ENCODE measurements at places on chromosomes 12 and 14.

- DNase-seq = no peak
These were observed 18.4 kb upstream of the MEG3 start for GRCh38 chr14:100807496-100807895.

- no peak for DNase-seq
These were observed 375.1 kb downstream of the BMP4 start for GRCh38 chr14:53581504-53581903.

- peak; percentile 13 for DNase-seq
These were observed 768 bp downstream of the METTL25 start for GRCh38 chr12:82359115-82359478.

DNA sequence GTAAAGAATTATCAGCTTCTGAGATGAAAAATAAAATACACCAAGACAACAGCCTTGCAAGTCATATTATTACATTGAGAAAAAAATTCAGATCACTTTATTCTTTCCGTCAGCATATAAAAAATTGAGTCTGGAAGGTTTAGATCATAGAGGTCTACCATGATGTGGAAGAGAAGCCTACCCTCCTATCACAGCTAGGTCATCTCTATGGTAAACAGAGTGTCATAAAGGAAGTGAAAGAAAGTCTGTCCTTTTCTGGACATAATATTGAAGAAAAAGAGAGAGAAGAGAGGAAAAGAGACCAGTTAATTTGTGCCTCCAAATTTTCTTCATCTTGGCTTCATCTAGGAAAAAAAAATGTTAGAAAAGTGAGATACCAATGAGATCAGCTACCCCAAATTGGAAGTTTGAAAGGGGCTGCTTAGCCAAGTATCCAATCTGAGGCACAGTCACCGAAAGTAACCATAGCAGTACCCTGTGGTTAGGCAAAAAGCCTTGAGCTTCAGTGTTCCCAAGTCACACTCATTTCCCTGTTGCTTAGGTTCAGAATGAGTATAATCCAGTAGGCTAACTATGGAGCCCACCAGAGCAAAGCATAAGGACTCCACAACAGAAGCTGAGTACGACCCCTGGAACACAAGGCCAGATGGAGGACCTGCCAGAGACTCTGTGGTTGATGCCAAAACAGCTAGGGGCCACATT, 38.1 kb downstream of the DUSP6 start:
- no peak for DNase-seq

DNA sequence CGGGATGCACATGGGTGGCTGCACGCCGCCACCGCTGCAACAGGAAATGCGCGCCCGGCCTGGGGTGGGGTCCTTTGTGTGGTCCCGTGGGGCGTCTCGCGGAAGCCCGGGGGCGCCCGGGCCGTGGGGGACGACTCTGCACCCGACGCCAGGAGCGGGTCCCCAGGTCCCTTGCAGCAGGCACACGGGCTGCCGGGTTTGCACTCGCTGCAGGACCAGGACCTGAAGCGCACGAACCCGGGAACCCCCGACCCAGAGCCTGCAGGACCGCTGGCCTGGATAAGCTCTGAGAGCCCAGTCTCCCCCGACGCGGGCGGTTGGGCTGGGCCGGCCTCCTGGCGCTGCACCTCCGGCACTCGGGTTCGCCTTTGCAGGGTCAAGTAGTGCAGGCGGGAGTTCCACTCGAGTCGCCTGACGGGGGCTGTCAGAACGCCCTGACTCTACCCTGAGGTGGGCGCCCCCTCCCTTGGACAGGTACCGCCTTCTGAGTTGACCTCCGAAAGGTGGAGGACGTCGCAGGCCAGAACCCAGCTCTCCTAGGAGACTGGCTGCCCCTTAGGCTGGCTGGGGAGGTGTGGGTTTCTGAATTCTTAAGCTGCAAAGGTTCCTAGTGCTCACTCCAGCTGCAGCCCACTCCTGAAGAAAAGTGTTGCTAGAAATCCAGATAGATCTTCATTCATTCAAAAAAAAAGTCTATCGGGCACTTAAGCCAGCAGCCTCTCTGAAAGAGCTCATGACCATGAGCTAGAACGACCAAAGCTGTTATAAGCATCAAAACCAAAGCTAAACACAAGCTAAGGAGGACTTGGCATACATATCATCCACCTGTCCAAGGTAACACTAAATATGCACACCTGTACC, 68.0 kb downstream of the RNF34 start:
- DNase-seq = no peak

- DNase-seq = no peak
These were observed 306.1 kb upstream of the RGS6 start for GRCh38 chr14:71625891-71626701.

GRCh38 chr14:104096751-104097700, 11.5 kb downstream of the ASPG start:
- no peak for DNase-seq

GRCh38 chr12:10235761-10236631, 23.3 kb downstream of the GABARAPL1 start:
- peak; percentile 47 for DNase-seq

DNA sequence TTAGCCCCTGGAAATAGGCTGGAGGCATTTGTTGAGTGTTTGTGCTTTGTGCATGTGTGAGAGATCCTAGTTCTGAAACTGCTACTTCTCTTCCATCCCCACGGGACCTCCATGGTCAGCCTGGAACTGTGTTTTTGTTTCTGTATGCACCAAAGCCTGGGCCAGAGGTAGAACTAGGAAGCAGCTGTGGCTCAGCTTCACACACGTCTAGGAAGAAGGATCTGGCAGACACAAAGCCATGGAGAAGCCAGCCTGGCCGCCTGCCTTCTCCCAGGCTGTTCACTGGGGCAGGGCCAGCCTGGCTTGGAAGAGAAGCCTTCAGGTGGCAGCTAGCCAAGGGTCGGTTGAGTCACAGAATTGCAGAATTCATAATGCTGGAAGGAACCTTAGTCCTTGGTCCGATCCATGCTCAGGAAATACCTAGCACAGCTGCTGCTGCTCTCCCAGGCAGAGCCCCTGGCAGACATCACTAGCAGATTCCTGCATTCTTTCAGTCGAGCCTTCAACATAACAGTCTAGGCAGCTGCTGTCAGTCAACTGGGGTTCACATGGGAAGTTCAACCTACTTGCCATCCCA, 27.0 kb downstream of the RIN3 start:
- DNase-seq = no peak

GRCh38 chr14:75824318-75824717, 157.5 kb downstream of the TGFB3 start:
- no peak for DNase-seq

- no peak for DNase-seq
These were observed 54.3 kb upstream of the TMCC3 start for GRCh38 chr12:94704452-94705306.

DNA sequence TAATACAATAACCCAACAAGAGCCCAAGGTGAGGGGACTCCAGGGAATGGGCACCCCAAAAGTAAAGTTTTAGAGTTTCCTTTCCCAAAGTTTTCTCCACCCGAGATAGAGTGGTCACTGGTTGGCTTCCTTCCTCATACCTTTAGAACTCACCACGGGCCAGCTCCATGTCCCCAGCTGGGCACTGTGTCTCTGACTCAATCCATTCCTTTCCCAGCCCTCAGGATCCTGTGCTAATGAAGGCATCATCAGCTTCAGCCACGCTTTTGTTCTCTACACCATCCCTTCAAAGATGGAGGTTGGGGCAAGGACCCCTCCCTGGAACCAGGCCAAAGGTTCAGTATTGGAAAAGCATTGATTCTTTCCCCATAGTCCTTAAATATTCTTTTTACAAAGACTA, 59.8 kb upstream of the VASH1 start:
- DNase-seq = no peak

GRCh38 chr12:117919479-117919878, 49.3 kb downstream of the KSR2 start:
- DNase-seq = no peak

GRCh38 chr12:51955702-51956101, 4.2 kb downstream of the ACVR1B start:
- no peak for DNase-seq

GRCh38 chr14:104133496-104133895, 4.9 kb upstream of the KIF26A start:
- DNase-seq = no peak

DNA sequence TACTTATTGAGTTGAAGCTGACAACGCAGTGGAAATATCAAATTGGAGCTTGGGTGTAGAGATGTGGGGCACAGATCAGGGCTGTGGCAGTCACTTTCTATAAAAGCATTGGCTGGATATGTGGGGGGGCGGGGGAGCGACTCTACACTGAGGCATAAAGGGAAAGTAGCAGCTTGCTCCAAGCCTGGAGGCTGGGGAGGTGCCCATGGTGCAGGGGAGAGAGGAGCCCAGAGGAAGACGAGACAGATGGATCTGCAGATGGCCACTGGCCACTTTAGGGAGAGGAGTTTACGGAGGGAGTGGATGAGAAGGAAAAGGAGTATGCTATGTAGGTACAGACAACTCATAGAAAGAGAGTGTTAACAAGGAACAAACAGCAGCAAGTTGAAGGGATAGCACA, 13.5 kb upstream of the NGB start:
- DNase-seq = no peak

GRCh38 chr12:53956251-53956887, 1.7 kb downstream of the HOXC12 start:
- no peak for DNase-seq

- DNase-seq = peak; percentile 18
These were observed 275.0 kb upstream of the G2E3 start for GRCh38 chr14:30283822-30284446.

Measured in activated CD4-positive, alpha-beta memory T cell treated with anti-CD3 and anti-CD28 coated beads for 36 hours (primary cell).